BE2C (cell line): ENCODE measurements at places on chromosomes 1 and 21.

DNA sequence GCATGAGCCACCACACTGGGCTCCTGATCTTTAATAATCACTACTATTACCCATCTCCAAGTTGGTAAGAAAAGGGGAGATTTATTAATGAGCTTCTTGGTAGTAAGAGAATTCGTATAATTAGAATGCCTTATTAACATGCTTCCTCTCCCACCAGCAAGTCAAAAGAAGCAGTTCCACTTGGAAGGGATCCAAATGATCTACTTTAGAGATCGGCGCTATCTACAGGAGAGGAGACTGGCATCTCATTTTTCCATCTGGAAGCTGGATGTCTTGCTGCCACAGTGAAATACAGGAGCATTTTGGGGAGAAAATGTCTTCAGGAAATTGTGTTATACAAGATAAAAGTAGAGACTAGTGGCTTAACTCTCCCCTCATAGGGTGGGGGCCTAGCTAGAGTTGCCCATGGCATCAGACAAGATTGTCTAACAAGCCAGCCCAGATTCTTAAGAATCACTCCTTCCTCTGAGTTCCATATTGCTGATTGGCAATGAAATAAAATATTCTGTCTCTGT, 33.6 kb upstream of the CAMSAP2 start:
- no peak for DNase-seq

DNA sequence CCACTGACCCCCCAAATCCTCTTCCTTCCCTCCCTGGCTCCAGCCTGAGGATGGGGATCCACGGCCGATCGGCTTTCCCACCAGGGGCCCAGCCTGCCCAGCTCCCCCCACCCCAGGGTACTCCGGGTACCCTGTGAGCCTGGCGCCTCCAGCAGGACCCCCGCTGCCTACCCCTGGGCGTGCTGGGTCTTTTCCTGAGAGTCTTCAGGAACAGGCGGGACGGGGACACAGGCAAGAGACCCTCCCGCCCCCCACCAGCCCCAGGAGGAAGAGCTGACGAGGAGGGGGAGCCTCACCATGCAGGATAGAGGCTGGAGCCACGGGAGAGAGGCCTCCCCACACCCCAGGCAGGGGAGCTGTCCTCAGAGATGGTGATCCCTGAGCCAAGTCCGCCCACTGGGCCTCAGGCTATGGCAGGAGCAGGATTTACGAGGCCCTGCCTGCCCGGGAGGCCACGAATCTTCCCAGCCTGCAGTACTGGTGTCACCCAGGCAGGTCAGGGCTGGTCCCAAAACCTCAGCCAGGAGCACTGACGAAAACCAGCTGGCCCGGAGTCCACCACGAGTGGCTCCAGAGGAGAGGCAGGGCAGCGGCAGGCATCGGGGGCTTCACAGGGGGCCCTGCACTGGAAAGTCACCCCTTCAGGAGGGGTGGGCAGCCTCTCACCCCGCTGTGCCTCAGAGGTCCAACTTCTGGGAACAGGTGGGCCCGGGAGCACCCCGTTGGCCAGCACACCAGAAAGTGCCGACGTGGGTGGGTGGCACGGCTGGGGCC, 58.0 kb downstream of the MEGF6 start:
- DNase-seq = peak; percentile 22

DNA sequence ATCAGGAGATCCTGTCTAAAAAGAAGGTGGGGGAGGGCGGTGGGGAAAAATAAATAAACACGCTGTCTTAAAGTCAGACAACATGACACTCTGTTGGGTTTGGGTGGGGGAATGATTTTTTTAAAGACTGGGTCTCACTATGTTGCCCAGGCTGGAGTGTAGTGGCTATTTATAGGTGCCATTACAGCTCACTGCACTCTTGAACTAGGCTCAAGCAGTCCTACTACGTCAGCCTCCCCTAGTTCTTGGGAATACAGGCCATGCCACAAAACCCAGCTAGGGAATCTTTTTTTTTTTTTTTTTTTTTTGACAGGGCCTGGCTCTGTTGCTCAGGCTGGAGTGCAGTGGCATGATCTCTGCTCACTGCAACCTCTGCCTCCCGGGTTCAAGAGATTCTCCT, 2.4 kb upstream of the SNRPE start:
- DNase-seq = no peak

DNA sequence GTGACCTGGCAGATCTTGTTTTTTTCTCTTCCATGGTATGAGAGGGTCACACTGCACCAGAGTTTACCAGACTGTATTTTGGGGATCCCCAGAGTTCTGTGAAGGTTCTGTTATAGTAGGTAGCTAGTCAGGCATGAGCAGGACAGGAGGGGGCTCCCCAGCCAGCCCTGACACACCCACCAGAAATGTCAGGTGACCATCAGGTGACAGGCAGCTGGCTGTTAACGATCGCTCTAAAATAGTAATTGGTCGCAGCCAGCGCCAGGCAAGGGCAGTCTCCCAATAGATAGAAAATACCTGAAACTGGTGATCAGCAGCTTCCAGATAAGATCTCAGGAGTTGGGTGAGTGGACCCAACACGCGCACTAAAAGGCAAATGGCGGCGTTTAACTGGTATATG, 264.9 kb downstream of the RHOU start:
- no peak for DNase-seq

- peak; percentile 63 for DNase-seq
Measured at GRCh38 chr1:226100436-226101391, 38.2 kb downstream of the H3-3A start.

- DNase-seq = peak; percentile 86
Measured at GRCh38 chr1:246724016-246724730, at the start of gene SCCPDH. TSS of gene SCCPDH (plus strand) at chr1:246724409. CDS start at chr1:246724423, 14 bp downstream.

DNA sequence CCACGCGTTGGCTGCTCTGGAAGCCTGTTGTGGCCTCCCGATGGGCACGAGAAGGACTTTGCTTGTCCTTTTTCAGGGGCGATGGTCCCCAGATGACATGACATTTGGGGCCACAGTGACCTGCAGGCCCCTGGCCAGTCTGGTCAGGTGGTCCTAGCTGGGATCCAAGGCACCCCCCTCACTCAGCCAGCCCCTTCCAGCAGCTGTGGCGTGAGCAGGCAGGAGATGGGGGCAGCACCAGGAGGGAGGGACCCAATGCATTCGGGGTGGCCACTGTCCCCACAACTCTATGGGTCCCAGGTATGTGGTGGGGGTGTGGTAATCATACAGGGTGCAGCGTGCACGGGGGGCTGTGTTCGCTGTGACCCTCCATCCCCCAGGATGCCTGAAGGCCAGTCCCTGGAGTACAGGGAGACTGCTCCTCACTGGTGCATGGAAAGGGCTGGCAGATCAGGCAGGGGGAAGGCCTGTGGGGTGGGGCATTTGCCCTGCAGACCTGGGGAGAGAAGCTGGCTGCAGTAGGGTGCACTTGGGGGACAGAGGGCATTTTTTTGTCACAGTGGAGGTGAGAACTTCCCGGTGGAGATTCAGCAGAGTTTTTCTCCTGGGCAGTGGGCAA, 31.7 kb downstream of the WNT3A start:
- DNase-seq = no peak

- DNase-seq = no peak
Measured at GRCh38 chr21:42142627-42143026, 71.5 kb downstream of the UMODL1 start.

DNA sequence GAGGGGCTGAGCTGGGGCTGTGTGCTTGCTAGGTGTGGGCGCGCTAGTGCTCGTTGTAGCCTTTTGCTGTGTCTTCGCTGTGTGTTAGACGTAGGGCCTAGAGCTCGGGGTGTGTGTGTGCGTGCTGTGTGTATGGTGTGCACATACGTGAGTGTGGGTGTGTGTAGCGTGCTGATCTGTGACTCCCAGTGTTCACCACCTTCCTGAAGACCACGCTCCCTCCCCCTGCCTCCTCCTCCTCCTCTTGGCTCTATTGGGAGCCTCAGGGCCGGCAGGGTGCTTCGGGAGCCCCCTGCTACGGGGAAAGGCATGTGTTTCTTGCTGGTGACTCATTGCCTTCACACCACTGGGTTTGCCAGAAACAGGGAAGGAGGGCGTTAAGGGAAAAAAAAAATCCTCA, 9.4 kb upstream of the KCNC4 start:
- DNase-seq = no peak

- no peak for DNase-seq
Measured at GRCh38 chr1:108678706-108679105, 13.4 kb upstream of the PRPF38B start.

- DNase-seq = no peak
Measured at GRCh38 chr1:184163674-184164465, 112.3 kb downstream of the TSEN15 start.

GRCh38 chr1:231743966-231744365, 117.4 kb downstream of the DISC1 start:
- DNase-seq = no peak

DNA sequence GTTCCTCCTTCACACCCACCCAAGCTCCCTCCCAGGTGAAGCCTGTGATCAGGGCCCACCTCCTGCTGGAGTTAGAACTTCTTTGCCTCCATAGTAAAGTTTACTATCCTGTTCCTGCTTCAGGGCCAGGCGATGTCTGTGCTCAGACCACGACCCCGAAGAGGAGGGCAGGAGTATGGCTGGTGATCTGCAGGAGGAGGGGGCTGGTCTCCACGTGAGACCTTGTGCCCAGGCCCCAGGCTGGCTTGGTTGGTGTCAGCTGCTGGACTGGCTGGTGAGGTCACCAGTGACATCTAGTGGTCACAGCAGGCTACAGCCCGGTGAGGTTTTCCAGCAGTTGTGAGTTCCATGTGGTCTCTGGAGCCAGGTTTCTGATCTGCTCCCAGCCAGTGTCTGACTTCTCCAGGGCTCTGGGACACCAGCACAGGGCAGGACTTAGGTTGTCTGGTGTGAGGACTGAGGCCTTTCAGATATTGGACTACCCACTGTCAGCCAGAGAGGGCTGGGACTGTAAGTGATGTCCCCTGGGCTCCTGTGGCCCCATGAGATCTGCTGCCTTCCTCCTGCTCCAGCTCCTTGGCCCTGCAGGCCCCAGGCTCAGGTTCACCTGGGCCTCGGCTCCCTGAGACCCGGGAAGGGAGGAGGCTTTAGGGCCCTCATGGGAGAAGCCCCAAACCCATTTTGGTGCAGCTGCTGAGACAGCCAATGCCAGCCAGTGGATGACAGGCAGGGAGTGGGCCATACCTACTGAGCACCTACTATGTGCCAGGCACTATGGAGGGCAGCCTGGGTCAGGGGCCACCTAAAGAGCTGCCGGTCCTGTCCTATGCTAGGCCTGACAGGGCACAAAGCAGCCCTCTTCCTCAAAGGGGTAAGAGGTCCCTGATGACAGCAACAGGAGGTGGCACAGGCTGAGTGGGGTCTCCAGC, 6.0 kb upstream of the UBL4B start:
- DNase-seq = peak; percentile 88

- no peak for DNase-seq
Measured at GRCh38 chr1:212353181-212353580, 61.5 kb downstream of the PACC1 start.

GRCh38 chr21:28516991-28517592, 475.6 kb downstream of the LTN1 start:
- DNase-seq = peak; percentile 86

GRCh38 chr1:160351629-160352028, 8.4 kb downstream of the NCSTN start:
- DNase-seq = no peak

GRCh38 chr1:202818819-202819218, 8.1 kb downstream of the PCAT6 start:
- no peak for DNase-seq

DNA sequence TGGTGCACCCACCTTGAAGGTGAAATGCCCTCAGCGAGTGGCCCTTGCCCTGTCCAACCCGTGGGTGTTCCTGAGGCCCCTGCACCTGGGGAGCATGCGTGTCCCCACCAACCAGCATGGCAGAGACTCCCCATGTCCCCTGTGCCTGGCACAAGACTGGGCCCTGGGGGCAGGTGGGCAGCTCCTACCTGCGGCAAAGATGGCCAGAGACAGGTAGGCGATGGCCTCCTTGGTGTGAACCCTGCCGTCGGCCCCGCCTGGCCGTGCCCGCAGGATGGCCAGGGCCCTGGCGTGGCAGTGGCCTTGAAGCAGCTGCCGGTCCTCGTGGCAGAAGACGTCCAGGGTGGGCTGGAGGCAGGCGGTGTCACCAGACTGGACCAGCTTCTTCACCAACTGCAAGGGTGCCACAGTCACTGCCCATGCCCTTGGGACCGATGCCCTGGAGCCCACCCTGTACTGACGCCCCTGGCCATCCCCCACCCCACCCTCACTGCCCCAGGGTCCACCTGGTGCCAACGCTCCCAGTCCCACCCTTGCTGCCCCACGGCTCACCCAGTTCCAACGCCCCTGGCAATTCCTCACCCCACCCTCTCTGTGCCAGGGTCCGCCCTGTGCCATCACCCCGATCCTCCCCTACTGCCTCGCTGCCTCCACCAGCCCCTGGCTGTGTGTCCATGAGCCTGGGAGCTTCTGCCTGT, 15.7 kb downstream of the TTC34 start:
- DNase-seq = no peak

DNA sequence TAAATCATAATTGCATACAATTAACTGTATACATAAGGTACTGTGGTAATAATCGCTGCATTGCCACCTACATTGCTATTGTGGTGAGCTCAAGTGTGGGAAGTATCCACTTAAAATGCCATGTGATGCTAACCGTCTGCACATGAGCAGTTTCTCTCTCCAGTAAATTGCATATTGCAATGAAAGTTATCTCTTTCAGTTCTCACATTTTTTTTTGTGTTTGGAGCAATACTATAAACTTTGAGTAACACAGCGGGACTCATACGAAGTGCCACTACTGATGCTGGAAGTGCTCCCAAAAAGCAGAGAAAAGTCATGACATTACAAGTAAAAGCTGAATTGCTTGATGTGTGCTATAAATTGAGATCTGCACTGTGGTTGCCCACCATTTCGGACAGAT, 38.5 kb downstream of the DISC1 start:
- DNase-seq = no peak

DNA sequence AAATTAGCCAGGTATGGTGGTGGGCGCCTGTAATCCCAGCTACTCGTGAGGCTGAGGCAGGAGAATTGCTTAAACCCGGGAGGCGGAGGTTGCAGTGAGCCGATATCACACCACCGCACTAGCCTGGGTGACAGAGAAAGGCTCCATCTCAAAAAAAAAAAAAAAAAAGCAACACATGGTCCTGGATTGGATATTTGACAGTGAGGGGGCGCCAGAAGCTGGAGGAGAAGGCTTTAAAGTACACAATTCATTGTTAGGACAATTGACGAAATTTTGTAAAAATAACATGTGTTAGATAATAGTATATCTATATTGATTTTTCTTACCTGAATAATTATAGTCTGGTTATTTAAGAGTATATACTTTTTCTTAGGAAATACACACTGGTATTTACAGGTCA, 50.2 kb upstream of the USP25 start:
- DNase-seq = no peak

GRCh38 chr1:10168912-10169514, 41.4 kb upstream of the KIF1B start:
- DNase-seq = no peak

DNA sequence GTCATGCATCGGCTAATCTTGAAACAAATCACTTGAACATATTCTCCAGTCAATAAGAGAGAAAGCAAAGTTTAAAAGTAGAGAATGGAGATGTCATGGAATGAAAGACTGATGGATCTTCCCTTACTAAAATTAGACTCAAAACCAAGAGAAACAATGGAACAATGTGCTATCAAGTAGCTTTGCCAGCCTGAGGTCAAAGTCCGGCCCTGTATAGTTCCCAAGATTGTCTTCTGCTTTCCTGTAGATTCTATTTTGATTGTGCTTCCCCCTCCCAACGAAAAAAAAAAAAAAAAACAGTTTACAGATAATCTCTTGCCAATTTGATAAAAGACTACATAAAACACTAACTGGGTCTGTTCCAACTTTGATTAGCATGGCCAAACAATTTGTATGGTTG, 40.8 kb upstream of the KIRREL1 start:
- DNase-seq = no peak

GRCh38 chr1:205914730-205915129, 28.5 kb downstream of the SLC26A9 start:
- no peak for DNase-seq
